ENCODE measurements at places on chromosomes 7 and 10.

DNA sequence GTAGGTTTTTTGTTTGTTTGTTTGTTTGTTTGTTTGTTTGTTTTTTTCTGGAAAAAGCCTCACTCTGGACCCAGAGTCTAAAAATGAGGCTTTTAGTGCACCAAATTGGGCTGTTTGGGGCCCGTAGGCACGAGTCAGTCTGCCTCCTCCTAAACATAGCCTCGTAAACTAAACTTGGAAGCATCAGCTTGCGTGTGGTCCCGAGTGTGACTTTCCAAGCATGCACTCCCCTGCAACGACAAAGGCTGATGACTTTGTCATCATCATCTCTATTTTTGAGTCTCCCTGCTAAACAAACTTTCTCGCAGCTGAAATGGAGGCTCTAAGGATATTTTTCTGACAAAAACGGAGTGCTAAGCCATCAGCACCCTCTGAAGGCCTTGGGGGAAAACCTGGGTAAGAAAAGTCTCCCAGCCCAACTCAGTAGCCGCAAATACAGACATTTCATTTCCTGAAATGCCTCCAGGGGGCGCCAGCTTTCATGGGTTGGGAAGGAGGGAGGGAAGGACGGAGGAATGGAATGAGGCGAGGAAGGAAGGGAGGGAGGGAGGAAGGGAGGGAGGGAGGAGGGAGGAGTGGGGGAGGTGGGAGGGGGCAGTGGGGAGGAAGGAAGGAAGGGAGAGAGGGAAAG, 245.9 kb downstream of the KCNMA1 start:
- DNase-seq, result no peak

GRCh38 chr7:7817748-7818147, 99.3 kb upstream of the RPA3 start:
- DNase-seq, result no peak

GRCh38 chr7:121449329-121449728, 53.2 kb upstream of the FAM3C start:
- DNase-seq, result no peak

DNA sequence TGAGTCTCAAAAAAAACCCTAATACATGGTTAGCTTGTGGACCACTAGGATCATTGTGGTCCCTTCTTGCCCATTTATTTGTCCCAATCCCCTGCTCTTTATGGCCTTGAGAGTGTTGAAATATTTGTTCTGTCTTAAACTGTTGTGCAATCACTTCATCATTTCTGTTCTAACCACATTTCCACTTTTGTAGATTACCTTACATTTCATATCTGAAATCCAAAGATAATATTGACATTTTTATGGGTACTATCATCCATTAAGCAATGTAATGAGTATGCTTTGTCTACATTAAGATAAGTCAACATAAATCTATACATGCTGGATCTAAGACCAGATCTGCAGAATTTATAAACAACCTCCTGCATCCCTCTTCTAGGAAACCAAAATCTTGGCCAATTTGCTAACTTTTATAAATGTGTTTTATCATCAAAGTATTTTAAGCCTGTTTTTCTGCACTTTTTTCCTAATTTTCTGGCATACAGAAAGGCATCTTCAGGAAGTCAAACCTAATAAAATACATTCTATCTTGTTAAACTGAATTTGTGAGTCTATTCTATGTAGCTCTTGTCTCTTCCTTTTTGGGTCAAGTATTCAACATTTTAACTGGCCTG, 359.4 kb upstream of the CELF2 start:
- DNase-seq, result no peak

DNA sequence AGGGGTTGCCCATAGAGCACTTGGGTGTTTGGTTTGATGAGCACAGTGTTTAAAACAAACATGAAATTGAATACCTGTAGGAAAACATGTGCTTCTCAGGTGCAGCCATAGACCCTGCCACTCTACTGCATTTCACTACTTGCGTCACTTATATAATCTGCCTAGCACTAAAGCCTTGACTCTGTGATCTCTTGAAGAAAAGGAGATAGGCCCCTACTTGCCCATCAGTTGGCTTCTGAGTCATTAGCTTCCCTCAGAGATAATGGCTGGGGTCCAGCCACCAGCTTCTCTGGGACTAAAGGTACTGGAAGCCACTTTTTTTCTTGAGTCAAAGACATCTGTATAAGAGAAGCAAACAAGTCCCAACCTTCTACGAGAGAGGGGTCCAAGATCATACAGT, 45.9 kb upstream of the BTRC start:
- DNase-seq, result no peak

DNA sequence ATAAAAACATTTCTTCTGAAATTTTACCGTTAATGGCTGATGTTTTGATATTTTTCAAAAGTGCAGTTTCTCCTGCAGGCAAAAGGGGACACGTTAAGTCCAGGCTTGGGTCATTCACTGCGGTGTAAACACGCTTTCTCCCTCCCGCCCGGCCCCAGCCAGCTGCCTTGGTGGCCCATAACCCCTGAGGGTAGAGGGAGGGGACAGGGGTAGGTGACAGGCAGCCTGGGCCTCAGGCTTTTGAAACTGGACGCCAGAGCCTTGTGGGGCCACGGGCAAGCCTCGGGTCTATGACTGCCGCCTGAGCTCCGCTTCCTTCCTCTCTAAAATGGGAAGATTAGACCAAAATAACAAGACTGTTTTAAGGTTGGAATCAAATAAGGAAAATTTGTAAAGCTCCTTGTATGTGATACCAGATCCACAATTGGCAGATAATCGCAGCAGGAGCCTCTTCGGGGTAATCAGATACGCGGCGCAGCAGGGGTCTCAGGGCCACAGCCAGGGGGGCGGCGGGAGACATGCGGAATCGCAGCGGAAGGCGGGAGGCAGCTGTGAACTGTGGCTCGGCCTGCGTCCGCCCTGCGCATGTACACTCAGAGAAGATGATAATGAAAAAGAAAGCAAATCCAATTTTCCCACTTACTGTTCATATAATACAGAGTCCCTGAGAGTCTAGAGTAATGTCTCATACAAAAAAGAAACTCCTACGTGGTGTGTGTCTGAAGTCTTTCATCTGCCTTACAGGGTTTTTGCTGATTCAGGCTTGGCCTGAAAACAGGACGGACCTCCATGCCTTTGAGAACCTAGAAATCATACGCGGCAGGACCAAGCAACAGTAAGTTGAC, 138.3 kb downstream of the EGFR start:
- no peak for DNase-seq

DNA sequence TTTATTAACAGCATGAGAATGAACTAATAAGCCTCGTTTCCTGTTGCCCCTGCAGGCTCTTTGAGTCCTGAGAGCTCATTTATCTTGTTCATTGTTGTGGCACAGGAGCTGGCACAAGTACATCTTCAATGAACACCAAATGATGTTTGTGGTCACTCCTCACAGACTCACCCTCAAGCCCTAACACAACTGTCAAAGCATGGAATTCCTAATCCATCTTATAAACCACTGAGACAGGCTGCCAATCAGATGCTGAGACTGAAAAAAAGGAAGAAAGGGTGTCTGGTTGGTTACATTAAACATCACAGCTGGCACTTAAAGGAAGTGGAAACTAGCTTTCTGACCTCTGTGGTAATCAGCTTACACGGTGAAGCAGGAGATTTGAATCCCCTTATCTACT, 7.7 kb upstream of the CCDC172 start:
- no peak for DNase-seq

GRCh38 chr7:116062666-116063065, 32.1 kb upstream of the TFEC start:
- DNase-seq, result no peak

DNA sequence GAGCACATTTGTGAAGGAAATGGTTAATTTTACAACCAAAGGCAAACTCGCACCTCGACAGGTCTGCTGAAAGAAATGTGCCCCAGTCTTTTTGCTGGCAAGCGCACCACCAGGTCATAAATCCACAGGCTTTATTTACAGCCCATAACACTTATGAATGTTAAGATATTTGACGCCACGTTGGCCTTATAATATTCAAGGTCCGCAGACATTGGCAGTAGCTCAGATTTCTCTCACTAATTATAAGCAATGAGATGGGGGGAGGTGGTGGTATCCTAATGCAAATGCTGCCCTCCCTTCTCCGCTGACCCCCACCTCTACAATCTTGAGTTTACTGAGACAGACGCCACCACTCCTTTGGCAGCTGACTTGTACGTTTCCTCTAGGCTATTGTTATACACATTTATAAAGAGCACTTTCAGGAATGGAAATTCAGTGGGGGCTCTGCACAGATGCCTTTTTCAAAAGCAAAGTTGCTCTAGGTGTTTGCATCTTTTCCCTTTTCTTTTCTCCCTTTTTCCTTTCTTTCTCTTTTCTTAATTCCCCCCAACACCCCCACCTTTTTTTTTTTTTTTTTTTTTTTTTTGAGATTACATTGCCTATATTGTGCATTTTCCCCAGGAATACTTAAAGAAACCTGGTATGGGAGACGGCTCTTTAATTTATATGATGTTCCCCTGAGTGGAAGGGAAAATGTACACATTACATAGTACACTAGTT, 6.7 kb downstream of the TCF7L2 start:
- DNase-seq, result no peak

Measured in stimulated activated effector memory CD8-positive, alpha-beta T cell treated with anti-CD3 and anti-CD28 coated beads, Interleukin-12 subunit alpha, Interleukin-12 subunit beta, amount 100 ng/mL, for 72 hours (primary cell).